ENCODE measurements at places on chromosomes 4 and X. TPM values are rescaled to one million over a fixed set of nuclear protein-coding genes. Genes with fewer than 3 reads are reported as not detected.

Gene RIBC1
- total RNA-seq = 2.5 TPM

Gene ZIC3
- total RNA-seq = not detected

Gene SHISA3
- not detected for total RNA-seq

Gene F9
- not detected for total RNA-seq

Gene COL4A5
- total RNA-seq = not detected

Gene ZCCHC12
- total RNA-seq = 0.47 TPM

Gene KIAA1210
- not detected for total RNA-seq

Gene NHS
- 0.36 TPM for total RNA-seq

Gene TLR3
- 0.47 TPM for total RNA-seq

Gene MID1
- total RNA-seq = not detected

- peaks cover 3% of the 10 kb centered on the region for H3K36me3 ChIP-seq
- no peaks in the 10 kb centered on the region for H3K27me3 ChIP-seq
- peaks cover 9% of the 10 kb centered on the region for H3K4me1 ChIP-seq
- peak overlapping the region; percentile 81 for H3K4me3 ChIP-seq
- H3K27ac ChIP-seq = peak overlapping the region; percentile 80
Measured at GRCh38 chr4:119212964-119213606, 572 bp downstream of the USP53 start.

GRCh38 chr4:72366601-72367000, 202.4 kb downstream of the ADAMTS3 start:
- no peak for DNase-seq
- no peaks in the 10 kb centered on the region for H3K27me3 ChIP-seq
- no peak overlapping the region for H3K4me3 ChIP-seq

- H3K27ac ChIP-seq = no peak overlapping the region
- H3K27me3 ChIP-seq = no peaks in the 10 kb centered on the region
- no peak for DNase-seq
- H3K36me3 ChIP-seq = no peaks in the 10 kb centered on the region
- no peaks in the 10 kb centered on the region for H3K4me1 ChIP-seq
Measured at GRCh38 chr4:93063325-93063724, 759.6 kb downstream of the GRID2 start.

DNA sequence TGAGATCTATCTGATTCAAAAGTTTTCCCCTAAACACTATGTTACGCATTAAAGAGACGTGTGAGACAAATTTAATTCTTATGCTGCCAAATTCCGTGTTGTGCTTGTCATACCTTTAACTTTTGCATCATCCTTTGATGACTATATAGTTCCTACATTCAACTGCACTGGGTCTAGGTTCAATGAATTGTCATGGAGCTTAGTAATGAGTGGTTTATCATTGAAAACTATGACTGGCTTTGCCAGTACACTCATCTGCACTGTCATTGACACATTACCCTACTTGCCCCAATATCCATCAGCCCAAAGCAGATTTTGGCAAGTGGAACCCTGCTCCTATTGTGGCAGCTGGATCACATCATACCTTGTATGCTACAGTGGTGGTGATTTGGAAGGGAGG, 882.9 kb upstream of the SLIT2 start:
- H3K4me1 ChIP-seq = no peaks in the 10 kb centered on the region
- H3K27me3 ChIP-seq = no peaks in the 10 kb centered on the region
- no peak for DNase-seq

DNA sequence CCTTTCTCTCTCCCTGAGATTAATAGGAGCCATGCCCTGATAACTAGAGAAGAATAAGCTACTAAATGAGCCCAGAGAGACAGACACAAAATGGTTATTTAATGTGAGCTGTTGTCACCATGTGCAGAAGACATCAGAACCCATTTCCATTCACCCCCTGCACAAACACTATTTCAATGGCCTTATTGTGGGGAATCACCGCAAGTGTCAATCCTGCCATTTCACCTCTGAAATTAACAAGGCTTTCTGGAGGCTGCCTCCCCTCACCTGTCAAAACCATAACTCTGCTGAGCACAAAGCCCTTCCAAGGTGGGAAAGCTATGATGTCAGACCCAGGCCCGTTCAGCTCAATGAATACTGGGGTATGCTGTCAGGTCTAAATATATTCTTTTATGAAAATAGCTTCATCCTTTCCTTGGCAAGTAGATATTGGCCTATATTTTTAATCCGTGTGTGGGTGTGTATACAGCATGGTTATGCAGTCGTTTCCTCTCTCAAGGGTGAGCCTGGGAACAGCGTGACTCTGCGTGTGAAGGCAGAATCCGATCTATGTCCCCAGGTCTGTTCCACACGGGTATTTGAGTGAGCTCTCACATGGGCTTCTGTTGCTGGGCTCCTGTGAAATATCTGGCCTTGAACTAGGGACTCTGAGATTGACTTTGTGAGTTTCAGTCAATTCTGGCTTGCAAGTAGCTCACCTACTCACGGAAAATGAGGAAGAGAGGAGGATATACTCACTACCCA, 266.3 kb downstream of the FBXW7 start:
- H3K36me3 ChIP-seq = no peaks in the 10 kb centered on the region
- no peaks in the 10 kb centered on the region for H3K4me1 ChIP-seq

- H3K4me3 ChIP-seq = no peak overlapping the region
- DNase-seq = no peak
- H3K4me1 ChIP-seq = no peaks in the 10 kb centered on the region
- no peak overlapping the region for H3K27ac ChIP-seq
- H3K36me3 ChIP-seq = no peaks in the 10 kb centered on the region
Measured at GRCh38 chrX:129622757-129623301, 31.9 kb downstream of the APLN start.

DNA sequence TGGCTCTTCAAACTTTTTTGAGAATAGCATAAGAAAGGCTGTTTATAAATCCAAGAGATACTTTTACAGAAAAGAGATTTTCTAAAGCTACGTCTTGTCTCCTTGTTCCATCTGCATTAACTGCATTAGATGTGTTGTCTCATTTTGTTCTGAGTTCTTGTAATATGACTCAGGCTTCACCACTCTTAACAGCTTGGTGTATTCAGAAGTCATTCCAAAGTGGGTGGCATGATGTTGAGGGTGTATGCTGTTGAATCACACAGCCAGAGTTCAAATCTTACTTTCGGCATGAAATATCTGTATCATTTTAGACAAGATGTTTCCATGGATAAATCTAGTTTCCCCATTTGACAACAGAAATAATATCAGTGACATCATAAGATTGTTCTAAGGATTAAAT, 30.1 kb downstream of the SYTL5 start:
- no peak for DNase-seq
- no peak overlapping the region for H3K27ac ChIP-seq
- no peaks in the 10 kb centered on the region for H3K4me1 ChIP-seq
- H3K27me3 ChIP-seq = no peaks in the 10 kb centered on the region
- no peaks in the 10 kb centered on the region for H3K36me3 ChIP-seq

Measured in CD4-positive, alpha-beta T cell (primary cell).